NCI-H774 (cell line): ENCODE measurements at places on chromosomes 4 and X.

GRCh38 chr4:186936496-186937375, 213.1 kb upstream of the FAT1 start:
- no peak for DNase-seq

GRCh38 chr4:65370709-65371108, 299.6 kb downstream of the EPHA5 start:
- DNase-seq: no peak

DNA sequence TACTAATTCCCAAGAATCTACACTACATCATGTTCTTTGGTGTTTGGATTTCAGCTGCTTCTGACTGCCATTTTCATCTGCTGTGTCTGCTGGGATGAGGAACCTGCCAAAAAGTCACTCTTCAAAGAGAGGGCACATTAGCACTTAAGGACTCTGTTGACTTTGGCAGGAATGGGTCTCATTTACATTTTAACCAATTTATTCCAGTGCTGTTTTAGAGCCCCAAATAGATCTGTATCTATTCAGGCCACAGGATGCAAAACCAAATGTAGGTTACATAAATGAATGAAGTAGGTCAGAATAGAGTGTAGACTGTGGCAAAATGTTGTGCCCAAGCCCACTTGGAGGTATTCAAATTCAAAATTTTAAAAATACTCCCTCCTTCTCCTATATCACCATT, 14.4 kb downstream of the TXK start:
- peak; percentile 31 for DNase-seq

- no peak for DNase-seq
Observed at GRCh38 chr4:100069207-100069606, 119.1 kb upstream of the H2AZ1 start.
